ENCODE measurements at places on chromosomes 2 and 18. TPM values are rescaled to one million over a fixed set of nuclear protein-coding genes. Genes with fewer than 3 reads are reported as not detected.

TNFRSF11A gene
- 5.7 TPM for total RNA-seq

RAMP1 gene
- total RNA-seq, result 0.77 TPM

DSG1 gene
- total RNA-seq, result not detected

RAD51AP2 gene
- total RNA-seq, result not detected

MAPK4 gene
- not detected for total RNA-seq

ITGA6 gene
- 8.6 TPM for total RNA-seq

AGXT gene
- total RNA-seq, result not detected

PAX3 gene
- total RNA-seq, result not detected

DNA sequence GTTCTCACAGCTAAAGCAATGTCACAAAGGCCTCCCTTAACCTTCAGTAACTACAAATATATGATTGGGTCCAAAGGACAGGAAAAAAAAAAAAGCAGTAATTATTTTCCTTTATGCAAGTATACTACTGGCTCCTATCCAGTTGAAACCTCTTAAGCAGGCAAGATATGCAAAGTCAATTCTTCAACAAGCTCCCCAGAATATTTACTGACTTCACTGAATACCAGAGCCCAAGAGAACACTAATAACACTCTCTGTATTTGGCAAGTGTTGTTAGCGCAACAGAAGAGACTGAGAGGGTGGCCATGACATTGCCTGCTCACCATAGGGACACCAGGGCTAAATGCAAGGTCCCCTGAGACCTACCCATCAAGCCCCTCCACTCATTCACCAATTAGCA lies 74.5 kb downstream of the AP1S3 start:
- H3K36me3 ChIP-seq, result no peaks in the 10 kb centered on the region
- no peak overlapping the region for H3K27ac ChIP-seq
- no peaks in the 10 kb centered on the region for H3K27me3 ChIP-seq
- H3K4me1 ChIP-seq, result peaks cover 24% of the 10 kb centered on the region
- no peak overlapping the region for H3K4me3 ChIP-seq
- no peak for DNase-seq

DNA sequence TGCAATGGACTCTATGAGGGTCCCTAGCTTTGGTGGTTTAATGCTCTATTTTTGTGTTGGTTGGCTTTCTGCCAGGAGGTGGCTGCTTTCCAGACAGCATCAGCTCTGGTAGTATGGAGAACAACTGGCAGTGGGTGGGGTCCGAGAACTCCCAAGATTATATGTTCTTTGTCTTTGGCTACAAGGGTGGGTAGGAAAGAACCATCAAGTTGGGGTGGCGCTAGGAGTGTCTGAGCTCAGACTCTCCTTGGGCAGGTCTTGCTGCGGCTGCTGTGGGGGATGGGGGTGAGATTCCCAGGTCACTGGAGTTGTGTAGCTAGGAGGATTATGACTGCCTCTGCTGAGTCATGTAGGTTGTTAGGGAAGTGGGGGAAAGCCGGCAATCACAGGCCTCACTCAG lies 976.1 kb upstream of the GYPC start:
- H3K4me1 ChIP-seq, result no peaks in the 10 kb centered on the region
- no peak overlapping the region for H3K27ac ChIP-seq
- H3K4me3 ChIP-seq, result no peak overlapping the region
- H3K27me3 ChIP-seq, result no peaks in the 10 kb centered on the region
- no peaks in the 10 kb centered on the region for H3K36me3 ChIP-seq
- DNase-seq, result no peak

GRCh38 chr2:240688553-240688919 lies 3.1 kb upstream of the AQP12A start:
- peaks cover 7% of the 10 kb centered on the region for H3K4me1 ChIP-seq
- H3K27me3 ChIP-seq, result no peaks in the 10 kb centered on the region
- H3K36me3 ChIP-seq, result no peaks in the 10 kb centered on the region
- no peak overlapping the region for H3K4me3 ChIP-seq

DNA sequence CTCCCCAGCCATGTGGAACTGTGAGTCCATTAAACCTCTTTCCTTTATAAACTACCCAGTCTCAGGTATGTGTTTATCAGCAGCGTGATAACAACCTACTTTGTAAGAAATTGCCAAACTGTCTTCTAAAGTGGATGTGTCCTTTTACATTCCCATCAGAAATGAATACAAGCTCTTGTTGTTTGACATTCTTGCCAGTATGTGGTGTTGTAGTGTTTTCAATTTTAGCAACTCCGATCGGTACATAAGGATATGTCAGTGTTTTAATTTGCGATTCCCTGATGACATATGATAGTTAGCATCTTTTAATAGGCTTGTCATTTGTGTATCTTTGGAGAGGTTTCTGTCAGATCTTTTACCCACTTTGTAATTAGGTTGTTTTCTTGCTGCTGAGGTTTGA lies 1156.3 kb upstream of the CRIM1 start:
- no peaks in the 10 kb centered on the region for H3K36me3 ChIP-seq
- H3K27ac ChIP-seq, result no peak overlapping the region
- DNase-seq, result no peak
- no peaks in the 10 kb centered on the region for H3K27me3 ChIP-seq
- no peaks in the 10 kb centered on the region for H3K4me1 ChIP-seq
- no peak overlapping the region for H3K4me3 ChIP-seq

DNA sequence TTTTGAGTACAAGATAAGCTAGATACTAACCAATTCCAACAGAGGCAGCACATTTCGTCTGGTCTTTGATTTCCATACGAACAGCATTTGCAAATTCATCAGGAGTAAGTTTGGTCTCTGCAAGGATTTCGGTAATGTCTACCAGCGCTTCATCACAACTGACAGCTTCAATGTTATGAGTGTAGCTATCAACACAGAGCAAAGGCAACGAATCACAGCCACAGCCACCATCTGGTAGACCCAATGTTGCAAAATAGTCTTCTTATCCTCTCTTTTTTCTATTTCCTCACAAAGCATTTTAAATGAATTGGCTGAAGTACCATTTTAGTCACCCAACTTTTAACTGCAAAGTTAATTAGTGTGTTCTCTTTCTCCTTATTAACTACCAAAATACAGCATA lies 68.3 kb downstream of the REV1 start:
- H3K27me3 ChIP-seq, result no peaks in the 10 kb centered on the region
- peaks cover 26% of the 10 kb centered on the region for H3K36me3 ChIP-seq
- no peak overlapping the region for H3K27ac ChIP-seq
- H3K4me3 ChIP-seq, result no peak overlapping the region
- no peak for DNase-seq
- H3K4me1 ChIP-seq, result no peaks in the 10 kb centered on the region

GRCh38 chr18:44817831-44818473 lies 137.3 kb downstream of the SETBP1 start:
- H3K36me3 ChIP-seq, result no peaks in the 10 kb centered on the region
- peaks cover 26% of the 10 kb centered on the region for H3K27me3 ChIP-seq
- no peak overlapping the region for H3K4me3 ChIP-seq
- no peak overlapping the region for H3K27ac ChIP-seq
- no peak for DNase-seq

- no peak for DNase-seq
- no peaks in the 10 kb centered on the region for H3K4me1 ChIP-seq
- H3K36me3 ChIP-seq, result no peaks in the 10 kb centered on the region
- peaks cover 13% of the 10 kb centered on the region for H3K27me3 ChIP-seq
- H3K27ac ChIP-seq, result no peak overlapping the region
- no peak overlapping the region for H3K4me3 ChIP-seq
Observed at GRCh38 chr2:112021781-112022231, 33.3 kb upstream of the TMEM87B start.

- H3K4me3 ChIP-seq, result no peak overlapping the region
- DNase-seq, result no peak
- H3K27me3 ChIP-seq, result no peaks in the 10 kb centered on the region
Observed at GRCh38 chr2:18125303-18125702, 246.8 kb downstream of the KCNS3 start.

- H3K27ac ChIP-seq, result no peak overlapping the region
- DNase-seq, result peak; percentile 18
- no peak overlapping the region for H3K4me3 ChIP-seq
- H3K4me1 ChIP-seq, result peaks cover 20% of the 10 kb centered on the region
- peaks cover 9% of the 10 kb centered on the region for H3K36me3 ChIP-seq
Observed at GRCh38 chr18:35592298-35592697, 10.8 kb downstream of the GALNT1 start.

DNA sequence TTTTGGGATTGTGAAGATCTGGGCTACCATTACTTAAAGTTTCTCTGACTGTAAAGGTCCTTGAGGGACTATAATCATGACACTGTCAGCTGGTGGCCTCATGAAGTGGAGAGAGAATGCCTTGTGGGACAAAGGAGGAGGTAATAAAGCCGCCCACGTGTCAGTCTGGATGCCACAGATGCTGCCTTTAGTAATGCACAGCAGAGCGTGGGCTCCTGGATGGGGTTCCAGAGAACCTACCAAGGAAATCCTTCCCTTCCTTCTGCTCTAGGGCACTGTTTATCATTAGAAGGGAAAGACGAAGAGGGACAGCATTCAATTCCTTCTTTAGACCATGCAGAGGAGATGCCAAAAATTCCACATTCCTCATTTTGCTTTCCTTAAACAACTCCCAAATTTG lies 63.5 kb downstream of the COL5A2 start:
- no peaks in the 10 kb centered on the region for H3K36me3 ChIP-seq
- peaks cover 2% of the 10 kb centered on the region for H3K4me1 ChIP-seq
- H3K4me3 ChIP-seq, result no peak overlapping the region
- no peaks in the 10 kb centered on the region for H3K27me3 ChIP-seq
- H3K27ac ChIP-seq, result no peak overlapping the region

- no peak overlapping the region for H3K4me3 ChIP-seq
- H3K27ac ChIP-seq, result no peak overlapping the region
- no peaks in the 10 kb centered on the region for H3K27me3 ChIP-seq
- H3K36me3 ChIP-seq, result peaks cover 17% of the 10 kb centered on the region
- peaks cover 27% of the 10 kb centered on the region for H3K4me1 ChIP-seq
Observed at GRCh38 chr2:24543252-24543651, 52.2 kb downstream of the NCOA1 start.

DNA sequence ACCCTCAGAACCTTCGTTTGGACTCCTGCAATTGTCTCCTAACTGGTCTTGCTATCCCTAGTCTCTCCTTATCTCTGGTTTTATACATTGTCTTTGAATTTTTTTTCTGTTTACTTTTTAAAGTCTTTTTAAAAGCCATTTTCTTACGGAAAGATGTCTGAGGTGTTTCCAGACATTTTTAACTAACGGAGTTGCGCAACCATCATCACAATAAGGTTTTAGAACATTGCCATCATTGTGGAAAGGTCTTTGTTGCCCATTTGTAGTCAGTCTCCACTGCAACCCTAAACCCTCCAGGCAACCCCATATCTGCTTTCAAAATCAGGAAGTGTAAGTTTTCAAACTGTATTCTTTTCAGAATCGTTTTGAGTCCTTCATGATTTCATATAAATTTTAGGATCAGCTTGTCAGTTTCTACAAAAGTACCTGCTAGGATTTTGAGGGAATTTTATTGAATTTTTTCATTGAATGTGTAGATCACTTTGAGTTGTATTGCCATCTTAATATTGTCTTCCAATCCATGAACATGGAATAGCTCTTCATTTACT lies 46.3 kb downstream of the ANKRD12 start:
- H3K4me3 ChIP-seq, result no peak overlapping the region
- H3K27ac ChIP-seq, result peak overlapping the region; percentile 0
- no peaks in the 10 kb centered on the region for H3K27me3 ChIP-seq
- H3K36me3 ChIP-seq, result peaks cover 40% of the 10 kb centered on the region
- H3K4me1 ChIP-seq, result peaks cover 63% of the 10 kb centered on the region

DNA sequence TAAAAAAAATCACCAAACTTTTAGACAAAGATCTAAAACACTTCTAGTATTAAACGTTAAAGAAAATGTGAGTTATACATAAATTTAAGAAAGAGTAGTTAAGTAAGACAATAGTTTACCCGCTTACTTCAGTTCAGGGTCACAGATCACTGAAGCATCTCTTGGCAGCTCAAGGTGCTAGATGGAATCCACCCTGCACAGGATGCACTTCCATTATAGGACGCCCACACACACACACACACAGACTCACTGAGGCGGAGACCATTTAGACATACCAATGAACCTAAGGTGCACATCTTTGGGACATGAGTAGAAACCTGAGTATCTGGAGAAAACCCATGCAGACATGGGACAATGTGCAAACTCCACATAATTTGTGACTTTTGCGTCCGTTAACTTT lies 630.6 kb upstream of the ZNF804A start:
- H3K36me3 ChIP-seq, result no peaks in the 10 kb centered on the region
- DNase-seq, result no peak
- H3K27me3 ChIP-seq, result no peaks in the 10 kb centered on the region
- no peaks in the 10 kb centered on the region for H3K4me1 ChIP-seq
- no peak overlapping the region for H3K4me3 ChIP-seq

DNA sequence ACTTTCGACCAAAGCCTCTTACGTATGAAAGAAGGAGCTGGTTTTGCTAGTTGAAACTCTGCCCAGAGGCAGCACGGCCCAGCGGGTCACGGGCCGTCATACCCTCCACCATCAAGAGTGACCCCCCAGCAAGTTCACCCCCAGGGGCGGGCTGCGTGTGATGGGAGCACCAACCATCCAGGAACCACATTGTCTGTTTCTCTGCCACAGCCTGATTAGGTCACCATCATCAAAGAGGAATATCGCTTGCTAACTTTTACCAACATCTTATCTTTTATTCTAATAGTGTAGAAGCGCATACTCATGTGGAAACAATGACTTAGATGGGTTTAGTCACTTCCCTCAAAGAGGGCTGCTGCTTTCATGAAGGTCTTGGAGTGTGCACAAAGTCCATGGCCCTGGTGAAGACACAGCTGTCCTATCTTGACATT lies 116.6 kb upstream of the SMIM21 start:
- H3K4me3 ChIP-seq, result no peak overlapping the region
- DNase-seq, result no peak
- peaks cover 11% of the 10 kb centered on the region for H3K27me3 ChIP-seq
- H3K36me3 ChIP-seq, result no peaks in the 10 kb centered on the region

DNA sequence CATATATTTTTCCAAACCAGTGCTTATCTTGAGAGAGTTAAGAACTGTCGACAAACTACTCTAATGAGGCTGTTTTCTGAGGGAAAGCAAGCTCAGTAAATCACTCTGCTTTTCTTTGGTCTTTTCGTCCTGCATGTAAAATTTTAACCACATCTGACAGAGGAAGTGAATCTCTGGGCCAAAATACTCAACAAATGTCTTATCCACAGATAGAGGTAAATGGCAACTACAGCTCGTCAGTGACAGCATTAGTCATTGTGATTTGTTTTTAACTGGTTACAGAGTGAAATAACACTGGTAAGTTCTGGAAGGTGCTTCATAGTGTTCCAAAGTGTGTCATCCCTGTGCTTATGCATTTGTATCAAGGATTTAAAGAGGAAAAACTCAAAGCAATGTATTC lies 82.6 kb upstream of the SLC8A1 start:
- DNase-seq, result no peak
- no peaks in the 10 kb centered on the region for H3K27me3 ChIP-seq
- H3K36me3 ChIP-seq, result no peaks in the 10 kb centered on the region
- no peak overlapping the region for H3K27ac ChIP-seq
- H3K4me3 ChIP-seq, result no peak overlapping the region
- no peaks in the 10 kb centered on the region for H3K4me1 ChIP-seq

All from activated CD4-positive, alpha-beta memory T cell treated with anti-CD3 and anti-CD28 coated beads for 36 hours (primary cell).